Inflammatory macrophage treated with lipopolysaccharide for 1 hour (primary cell): ENCODE measurements at places on chromosomes 11 and 22.
A peak's percentile ranks its signal among the peaks of the same experiment; 100 is the strongest.

DNA sequence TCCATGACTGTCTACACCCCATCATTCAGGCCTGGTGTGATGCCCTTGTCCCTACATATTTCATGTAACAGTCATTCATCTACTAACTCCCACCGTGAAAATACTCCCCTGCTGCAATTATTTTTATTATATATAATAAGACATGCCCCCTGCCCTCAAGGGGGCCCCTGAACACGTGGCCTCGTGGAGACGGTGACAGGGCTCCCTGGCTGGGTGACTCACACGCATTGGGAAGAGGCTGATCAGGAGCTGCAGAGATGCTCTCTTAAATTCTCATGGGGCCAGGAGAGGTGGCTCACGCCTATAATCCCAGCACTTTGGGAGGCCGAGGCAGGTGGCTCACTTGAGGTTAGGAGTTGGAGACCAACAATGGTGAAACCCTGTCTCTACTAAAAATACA lies 88.6 kb downstream of the ST3GAL4 start:
- DNase-seq = no peak

GRCh38 chr11:106152824-106153223 lies 75.4 kb downstream of the AASDHPPT start:
- DNase-seq = no peak

- DNase-seq = no peak
Observed at GRCh38 chr11:88100151-88100550, 75.1 kb downstream of the RAB38 start.

DNA sequence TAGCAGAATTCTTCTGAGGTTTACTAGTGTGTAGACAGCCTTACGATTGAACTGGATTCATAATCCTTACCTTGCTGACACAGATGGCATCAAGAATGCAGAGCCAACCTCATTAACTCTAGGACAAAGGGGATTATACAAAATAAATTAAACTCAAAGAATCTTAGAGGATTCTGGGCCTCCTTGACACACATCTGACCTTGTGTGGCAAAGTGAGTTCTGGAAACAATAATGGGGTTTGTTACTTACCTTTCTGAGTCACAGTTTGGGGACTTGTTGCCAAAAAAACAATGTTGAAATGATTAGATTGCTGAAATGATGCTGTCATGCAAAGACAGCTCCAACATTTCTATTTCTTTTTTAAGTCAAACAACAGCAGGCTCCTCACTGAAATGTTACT lies 179.1 kb upstream of the ISX start:
- DNase-seq = no peak

DNA sequence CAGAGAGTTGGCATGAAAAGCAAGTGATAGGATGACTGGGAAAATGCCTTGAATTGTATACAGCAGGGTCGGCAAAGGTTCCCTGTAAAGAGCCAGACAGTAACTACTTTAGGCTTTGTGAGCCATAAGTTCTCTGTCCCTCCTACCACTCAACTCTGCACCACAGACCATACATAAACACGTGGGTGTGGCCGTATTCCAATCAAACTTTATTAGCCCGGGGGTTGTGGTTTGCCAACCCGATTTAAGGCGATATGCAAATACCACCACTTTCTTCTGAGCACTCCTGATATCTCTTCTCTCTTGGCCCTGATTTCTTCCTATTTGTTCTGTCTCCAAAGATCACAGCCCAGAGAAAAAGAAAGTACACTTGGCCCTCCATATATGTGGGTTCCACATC lies 87.5 kb downstream of the MN1 start:
- DNase-seq = no peak

DNA sequence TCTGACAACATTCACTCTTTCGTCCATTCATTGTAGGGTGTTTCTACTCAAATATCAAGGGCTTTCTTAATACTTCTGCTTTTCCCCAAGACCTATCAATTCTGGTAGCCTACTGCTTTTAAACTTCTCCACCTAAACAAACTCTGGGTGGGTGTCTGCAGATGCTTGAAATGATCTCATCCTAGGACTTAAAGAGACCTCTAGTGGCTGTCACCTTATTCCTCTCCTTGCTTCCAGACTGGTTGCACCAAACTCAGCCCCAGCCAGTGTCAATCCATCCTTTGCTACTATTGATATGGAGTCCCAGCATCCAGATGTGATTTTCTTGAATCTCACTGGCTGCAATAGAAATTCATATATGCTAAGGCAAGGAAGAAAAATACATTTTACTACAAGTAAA lies 274.7 kb downstream of the NXPE2 start:
- DNase-seq = no peak

- no peak for DNase-seq
Observed at GRCh38 chr11:60880643-60881282, 13.4 kb downstream of the ZP1 start.

DNA sequence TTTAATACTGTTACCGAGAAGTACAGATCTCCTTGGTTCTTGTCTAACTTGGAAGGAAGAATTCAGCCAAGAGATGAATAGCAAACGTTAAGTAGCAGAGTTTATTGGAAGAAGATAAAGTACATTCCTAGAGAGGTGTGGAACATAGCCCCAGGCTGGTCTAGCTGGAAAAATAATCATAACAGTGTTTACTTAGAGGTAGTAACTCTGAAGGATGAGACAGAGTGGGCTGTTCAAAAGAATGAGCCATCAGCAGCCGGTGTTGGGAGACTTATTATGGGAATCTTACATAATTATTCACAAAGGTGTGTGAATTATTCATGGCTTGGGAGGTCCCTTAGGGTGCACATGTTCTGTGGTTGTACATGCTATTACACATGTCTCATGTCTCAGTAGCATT lies 276.5 kb downstream of the LUZP2 start:
- DNase-seq = no peak

- no peak for DNase-seq
Observed at GRCh38 chr11:76257074-76257719, 50.9 kb upstream of the WNT11 start.

DNA sequence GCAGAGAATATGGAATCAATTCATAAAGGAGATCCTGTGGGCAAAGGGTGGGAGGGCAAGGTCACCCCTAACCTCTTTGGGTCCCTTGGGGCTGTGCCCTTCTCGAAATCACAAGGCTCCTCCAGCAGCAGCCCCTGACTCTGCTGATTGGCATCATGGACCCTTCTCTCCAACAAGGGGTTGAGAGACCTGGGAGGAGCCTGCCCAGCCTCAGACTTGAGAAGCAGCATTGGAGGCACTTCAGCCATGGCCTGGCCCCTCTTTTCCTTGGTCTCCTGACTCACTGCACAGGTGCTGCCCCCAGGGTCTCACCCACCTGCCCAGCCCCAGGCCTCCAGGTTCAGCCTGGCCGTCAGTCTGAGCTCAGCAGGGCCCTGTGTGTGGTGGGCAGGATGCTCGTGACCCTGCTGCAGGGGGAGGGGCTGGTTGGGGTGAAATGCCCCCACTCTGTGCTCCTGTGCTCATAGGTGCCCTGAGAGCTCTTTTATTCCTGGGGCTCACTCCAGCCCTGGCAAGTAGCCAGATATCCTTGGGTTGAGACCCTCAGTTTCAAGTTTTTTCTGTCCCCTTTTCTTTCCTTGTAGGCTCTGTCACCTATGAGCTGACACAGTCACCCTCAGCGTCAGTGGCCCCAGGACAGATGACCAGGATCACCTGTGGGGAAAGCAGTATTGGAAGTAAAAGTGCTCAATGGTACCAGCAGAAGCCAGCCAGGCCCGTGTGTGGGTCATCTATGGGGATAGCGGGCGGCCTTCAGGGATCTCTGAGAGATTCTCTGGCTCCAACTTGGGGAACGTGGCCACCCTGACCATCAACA lies 110.8 kb downstream of the GGTLC2 start:
- DNase-seq = no peak

DNA sequence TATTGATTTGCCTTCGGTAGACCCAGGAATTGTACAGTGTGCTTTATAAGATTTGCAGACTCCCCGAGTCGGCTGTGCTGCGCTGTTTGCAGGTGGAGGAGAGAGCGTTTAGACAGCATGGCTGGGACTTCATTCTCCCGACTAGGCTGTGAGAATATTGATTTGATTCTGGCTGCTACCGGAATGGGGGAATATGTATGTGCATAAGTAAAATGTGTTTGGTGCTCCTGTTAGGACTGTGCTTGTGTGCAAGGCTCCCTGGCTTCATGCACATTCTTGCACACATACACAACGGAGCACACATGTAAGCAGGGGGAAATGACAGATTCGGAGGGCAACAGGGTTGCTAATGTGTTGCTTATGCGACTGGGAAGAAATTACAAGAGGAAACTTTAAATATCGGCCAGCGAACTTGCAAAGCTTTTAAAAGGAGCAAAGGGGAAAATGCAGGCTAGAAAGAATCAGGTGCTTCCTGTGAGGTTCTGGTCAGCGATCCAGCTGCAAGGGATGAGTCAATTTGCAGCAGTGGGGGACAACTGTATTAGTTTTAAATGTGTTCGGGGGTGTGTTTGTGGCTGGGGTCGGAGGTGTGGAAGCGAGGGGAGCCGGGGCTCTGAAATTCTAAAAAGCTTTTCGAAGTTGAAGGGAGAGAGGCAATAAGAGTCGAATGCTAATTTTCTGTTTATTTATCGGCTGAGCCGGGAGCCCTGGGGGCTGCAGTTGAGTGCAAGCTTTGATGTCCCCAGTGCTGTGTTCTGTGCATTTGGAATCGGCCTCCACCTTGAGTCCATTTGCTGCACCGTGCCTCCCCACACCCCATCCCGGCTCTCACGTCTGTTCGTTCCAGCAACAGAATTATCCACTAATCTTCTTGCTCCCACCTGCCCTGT lies 731 bp downstream of the NTM start:
- no peak for DNase-seq

DNA sequence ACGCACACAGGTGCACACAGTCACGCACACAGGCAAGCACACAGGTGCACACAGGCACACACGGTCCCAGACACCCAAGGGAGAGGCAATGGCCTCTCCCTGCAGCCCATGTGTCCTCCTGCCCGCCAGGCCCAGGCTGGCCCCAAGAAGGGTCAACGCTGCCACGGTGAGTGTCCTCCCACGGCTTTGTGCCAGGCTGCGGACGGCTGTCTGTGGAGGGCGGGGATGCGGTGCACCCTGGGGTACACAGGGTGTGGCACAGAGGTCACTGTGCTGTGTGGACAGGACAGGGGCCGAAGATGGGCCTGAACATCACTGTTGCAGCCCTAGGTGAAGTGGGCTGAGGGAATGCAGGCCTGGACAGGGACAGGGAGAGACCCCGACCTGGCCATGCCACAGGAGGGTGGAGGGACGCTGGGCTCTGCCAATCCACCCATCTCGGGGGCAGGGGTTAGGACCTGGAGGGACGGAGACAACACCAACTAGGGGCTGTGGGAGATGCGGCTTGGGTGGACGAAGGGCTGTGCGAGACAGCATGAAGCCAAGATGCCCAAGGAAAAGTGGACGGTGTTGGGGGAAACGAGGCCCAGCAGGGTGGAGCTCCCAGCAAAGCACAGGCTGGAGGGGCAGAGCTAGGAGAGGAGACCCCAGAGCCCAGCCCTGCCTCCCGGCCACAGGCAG lies 523.8 kb downstream of the BRD1 start:
- no peak for DNase-seq

DNA sequence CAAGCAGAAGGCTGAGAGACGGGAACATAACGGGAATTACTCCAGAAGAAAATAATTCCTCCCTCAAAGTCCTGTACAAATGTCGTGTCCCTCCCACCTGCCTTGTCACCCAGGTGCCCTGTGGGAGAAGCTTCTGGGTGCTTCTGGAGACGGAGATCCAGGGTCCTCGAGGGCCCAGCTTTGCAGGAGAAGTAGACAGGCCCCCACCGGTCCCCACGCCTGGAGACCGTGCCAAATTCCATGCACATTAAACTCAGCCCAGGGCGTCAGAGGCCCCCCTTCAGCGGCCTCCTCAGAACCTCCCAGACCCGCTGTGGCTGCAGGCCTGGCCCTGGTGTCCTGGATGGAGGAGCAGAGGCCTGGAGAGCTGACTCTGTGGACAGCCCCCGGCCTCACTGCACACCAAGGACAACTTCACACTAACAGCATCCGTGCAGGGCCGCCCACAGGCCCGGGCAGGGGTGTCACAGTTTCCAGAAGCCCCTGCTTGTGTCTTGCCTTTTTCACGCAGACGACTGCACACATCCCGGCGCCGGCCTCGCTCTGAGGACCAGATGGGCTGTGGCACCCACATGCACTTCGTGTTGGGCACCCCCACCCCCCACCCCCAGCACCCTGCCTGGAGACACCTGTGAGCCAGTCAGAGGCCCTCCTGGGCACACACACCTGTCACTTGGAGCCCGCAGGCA lies 734.3 kb downstream of the BRD1 start:
- DNase-seq = no peak

GRCh38 chr11:131615611-131616010 lies 245.2 kb downstream of the NTM start:
- no peak for DNase-seq

GRCh38 chr11:1930462-1930830 lies 10.9 kb downstream of the TNNT3 start:
- no peak for DNase-seq

- no peak for DNase-seq
Observed at GRCh38 chr11:95254716-95255115, 23.7 kb upstream of the SESN3 start.

- DNase-seq = no peak
Observed at GRCh38 chr11:129239207-129239606, 47.1 kb upstream of the ARHGAP32 start.

- no peak for DNase-seq
Observed at GRCh38 chr11:17343907-17344306, 7.7 kb upstream of the NCR3LG1 start.

DNA sequence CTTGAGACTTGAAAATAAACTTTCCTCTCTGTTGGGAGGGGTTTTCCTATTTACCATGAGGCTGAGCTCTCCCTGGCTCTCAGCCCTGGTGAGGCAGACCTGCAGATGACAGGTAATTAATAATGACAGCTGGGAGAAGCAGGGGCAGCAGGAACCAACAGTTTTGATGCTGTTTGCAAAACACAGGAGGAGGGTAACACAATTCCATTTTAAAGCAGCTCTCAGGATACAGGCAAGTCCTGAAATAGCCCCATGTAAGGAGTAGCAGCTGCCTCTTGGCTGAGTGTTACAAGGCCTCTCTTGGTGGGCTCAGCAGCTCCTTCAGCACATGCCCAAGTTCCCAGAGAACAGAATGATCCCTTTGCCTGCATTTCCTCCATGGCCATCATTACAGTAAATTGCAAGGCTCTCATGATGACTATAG lies 13.3 kb downstream of the PARVA start:
- DNase-seq = no peak

DNA sequence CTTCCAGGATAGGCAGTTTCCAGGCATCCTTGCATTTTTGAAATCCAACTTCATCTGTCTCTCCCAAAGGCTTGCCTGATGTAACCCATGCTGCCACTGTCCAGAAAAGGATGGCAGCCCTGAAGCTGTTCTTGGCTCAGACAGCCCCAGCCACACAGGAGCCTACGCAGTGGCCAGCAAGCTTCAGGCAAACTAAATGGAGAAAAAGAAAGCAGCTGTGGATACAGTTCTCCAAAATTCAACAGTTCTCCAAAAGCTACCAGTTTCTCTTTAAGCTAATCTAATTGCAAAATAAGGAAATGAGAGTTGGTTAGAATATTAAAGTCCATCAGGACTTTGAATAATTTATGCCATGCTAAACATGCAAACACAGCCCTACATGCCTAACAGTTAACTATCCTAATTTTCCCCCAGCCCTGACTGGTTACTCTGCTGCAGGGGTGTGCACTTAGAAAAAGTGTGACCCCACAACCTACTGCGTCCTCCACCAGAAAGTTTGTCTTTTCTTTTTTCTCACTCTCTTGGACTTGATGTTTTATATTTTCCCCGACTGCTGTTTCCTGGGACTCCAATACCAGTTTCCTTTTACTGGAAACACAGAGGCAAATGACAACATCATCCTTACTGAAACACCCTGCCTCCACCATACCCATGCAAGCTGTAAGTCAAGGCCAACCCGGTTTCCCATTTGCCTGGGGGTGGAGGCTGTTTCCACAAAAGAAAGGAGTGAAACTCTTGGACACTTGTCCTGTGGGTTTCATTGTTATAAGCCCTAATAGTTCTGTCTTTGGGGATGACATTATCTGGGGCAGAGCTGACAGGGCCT lies 69.1 kb upstream of the OR5AN1 start:
- peak; percentile 65 for DNase-seq
